IPS DF 6.9 (cell line): ENCODE measurements at places on chromosomes 3 and 15.

DNA sequence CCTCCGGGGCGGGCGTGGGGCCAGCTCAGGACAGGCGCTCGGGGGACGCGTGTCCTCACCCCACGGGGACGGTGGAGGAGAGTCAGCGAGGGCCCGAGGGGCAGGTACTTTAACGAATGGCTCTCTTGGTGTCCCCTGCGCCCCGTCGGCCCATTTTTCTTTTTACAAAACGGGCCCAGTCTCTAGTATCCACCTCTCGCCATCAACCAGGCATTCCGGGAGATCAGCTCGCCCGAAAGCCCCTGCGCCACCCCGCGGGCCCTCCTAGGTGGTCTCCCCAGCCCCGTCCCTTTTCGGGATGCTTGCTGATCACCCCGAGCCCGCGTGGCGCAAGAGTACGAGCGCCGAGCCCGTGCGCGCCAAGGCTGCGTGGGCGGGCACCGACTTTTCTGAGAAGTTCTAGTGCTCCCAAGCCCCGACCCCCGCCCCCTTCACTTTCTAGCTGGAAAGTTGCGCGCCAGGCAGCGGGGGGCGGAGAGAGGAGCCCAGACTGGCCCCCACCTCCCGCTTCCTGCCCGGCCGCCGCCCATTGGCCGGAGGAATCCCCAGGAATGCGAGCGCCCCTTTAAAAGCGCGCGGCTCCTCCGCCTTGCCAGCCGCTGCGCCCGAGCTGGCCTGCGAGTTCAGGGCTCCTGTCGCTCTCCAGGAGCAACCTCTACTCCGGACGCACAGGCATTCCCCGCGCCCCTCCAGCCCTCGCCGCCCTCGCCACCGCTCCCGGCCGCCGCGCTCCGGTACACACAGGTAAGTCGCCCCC lies at the start of gene THBS1:
Gene THBS1, plus strand, starts transcription at position 595 of the 757 bp plus-strand sequence. CDS start 779 bp downstream, outside the sequence.
- DNase-seq: peak; percentile 75

DNA sequence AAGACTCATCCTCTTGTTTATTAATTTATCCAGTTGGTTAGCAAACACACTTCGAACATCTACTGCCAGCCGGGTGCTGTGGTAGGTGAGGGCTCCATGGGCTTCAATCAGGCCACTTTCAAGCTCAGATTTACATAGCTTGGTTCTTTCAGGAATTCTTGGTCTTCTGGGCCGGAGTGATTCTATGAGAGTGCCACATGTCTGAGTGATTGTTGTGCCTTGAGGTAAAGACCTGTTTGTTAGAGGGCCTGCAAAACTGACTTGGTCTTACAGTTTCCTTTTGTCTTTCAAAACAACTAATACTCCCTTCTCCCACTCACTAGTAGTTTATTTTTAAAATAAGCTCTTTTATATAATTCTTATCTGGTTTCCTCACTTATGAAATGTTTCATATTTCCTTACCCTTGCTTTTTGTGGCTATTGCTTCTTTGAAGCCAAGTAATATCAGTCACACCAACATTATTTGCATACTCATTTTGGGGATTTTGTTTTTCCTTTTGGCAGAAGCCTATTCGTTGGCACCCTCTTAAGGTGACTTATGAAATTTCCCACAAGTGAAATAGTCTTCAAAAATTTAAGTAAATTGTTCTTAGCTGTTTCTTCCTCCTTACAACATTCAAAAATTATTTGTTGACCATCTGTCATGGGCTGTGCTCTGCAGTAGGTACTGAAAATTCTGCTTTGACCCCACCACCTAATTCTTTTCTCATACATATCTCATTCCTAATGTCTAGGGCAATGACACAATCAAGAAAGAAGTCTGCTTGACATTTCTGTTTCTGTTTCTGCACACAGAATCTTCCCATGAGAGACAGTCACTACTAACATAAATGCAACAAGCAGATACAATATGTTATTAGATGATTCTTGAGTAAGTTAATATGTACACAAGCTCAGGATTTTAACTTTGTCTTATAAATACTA lies 120.2 kb downstream of the LRRC28 start:
- no peak for DNase-seq

GRCh38 chr3:189233225-189233858 lies 61.6 kb downstream of the TPRG1 start:
- peak; percentile 31 for DNase-seq

DNA sequence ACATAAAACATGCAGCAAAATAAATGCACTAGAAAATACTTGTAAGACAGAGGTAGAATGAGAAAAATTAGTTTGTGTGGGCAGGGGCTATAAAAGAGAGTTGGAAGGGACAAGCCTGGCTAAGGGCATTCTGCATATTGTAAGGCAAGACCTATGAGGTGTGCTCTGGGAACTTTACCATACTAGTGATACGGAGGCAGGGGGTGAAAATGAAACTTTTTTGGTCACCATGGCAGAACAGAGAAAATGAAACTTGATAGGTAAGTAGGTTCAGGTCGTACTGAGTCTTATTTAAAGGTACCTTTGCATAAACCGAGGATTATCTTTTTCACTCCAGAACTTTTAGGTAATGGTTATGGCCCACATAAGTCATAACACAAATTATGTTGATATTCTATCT lies 74.7 kb upstream of the ACKR4 start:
- no peak for DNase-seq

DNA sequence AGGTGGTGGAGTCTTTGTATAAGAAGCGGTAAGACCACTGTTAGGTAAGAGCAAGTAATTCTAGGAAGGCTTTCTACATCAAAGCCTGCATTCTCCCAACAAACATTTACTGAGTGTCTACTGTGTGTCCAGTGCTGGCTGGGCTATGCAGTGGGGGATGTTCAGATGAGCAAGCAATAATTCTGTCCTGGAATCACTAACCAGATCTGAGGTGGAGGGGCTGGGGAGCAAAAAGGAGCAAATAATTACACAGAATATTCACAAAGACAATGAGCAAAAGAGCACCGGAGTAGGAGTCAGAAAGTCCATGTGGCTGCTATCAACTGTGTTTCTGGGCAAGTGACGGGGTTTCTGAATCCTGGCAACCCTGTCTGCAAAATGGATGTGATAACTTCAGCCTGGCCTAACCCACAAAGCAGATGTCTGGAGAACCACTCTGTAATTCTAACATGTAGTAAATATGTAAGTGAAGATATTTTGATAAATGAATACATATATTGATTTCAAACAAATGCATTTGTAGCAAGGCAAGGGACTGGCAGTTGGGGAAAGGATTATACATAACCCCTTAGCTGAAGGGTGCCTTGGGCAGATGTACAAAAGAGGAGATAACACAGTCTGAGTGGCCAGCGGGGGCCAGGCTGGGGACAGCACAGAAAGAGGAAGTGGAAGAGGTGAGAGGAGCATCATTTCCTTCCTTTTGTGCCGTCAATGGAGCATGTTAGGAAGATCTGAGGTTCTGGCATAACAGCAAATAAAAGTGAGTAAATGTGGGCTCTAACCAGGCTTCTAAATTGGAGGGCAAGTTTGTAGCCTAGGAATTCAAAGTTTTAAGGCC lies 28.8 kb downstream of the CYP8B1 start:
- no peak for DNase-seq

GRCh38 chr15:50251638-50252182 lies 13.8 kb downstream of the HDC start:
- DNase-seq: no peak

DNA sequence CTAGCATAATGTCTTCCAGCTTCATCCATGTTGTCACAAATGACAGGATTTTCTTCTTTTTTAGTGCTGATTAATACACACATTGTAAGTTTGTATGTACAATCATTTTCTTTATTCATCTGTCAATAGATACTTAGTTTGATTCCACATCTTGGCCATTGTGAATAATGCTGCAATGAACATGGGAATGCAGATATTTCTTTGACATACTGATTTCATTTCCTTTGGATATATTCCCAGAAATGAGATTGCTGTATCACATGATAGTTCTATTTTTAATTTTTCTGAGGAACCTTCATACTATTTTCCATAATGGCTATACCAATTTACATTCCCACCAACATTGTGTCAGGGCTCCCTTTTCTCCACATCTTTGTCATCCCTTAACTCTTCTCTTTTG lies 117.9 kb downstream of the MEIS2 start:
- DNase-seq: no peak

GRCh38 chr3:89690646-89691045 lies 583.2 kb downstream of the EPHA3 start:
- DNase-seq: no peak

- DNase-seq: no peak
Observed at GRCh38 chr3:124168271-124168670, 176.3 kb upstream of the ROPN1 start.

- DNase-seq: no peak
Observed at GRCh38 chr15:45674677-45675076, 39.8 kb downstream of the SQOR start.

DNA sequence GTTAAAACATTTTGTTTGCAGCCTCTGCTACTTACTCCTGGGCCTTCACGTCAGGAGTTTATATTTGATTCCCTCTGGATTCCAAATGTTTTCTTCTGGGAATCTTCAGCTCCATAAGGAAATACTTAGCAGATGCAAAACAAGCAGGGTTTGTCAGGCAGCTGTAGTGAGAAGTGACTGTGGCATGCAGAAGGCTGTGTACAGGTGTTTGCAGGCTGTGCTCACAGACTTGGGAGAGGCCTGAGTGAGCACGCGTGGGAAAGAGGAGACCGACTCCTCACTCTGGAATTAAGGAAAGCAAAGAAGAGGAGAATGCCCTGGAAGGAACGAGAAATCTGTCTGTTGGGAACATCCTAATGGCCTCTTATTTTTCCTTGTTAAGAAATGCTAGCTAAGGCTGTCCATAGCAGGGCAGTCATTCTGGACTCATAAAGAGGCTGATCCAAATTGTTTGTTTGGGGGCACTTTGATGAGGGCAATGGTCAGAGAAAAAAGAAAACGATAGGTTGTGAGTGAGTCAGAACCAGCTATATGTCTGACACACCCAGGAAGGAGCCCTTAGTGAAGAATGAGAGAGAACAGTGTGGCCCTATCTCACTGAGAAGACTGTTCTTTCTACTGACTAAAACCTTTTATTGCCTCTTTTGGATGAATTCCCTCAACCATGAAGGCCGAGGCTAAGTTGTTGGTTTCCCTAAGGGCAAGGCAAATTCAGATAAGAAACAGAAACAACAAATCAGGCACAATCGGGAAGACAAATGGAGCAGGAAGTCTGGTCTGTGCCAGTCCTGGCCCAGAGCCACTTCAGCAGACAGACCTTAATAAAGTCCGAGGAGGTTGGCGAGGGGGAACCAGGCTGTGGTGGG lies 82.6 kb downstream of the TGFBR2 start:
- no peak for DNase-seq

GRCh38 chr3:69273896-69274295 lies 112.0 kb downstream of the FRMD4B start:
- DNase-seq: no peak

GRCh38 chr3:122102191-122102935 lies 47.2 kb downstream of the CD86 start:
- DNase-seq: no peak

GRCh38 chr3:18058666-18059065 lies 316.2 kb upstream of the TBC1D5 start:
- DNase-seq: no peak

DNA sequence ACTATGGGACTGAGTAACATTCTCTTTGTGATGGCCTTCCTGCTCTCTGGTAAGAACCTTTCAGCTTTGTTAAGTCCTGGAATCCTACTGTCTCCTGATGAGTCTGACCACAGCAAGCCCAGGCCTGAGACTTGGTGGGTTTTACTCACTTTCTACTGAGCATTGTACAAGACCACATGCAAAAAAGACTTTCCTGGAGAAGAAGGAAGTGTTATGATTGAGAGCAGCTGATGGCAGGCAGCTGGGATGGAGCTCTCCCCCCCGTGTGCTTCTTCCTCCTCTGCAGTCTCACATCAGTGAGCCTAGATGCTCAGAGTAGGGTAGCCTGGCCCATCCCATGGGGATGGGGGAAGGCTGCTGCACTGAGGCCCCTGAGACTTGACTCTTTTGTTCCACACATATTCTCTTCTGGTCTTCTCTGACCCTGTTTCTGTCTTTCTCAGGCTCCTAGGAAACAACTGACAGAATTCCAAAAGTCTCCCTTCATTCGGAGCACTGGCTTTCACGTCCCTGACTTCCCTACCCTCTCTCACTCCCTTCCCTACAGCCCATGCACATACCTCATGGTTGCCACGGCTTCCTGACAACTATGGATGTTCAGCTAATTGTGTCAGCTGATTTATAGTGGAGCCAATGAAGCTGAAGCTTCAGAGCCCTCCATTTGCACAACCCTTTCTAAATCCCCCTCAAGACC lies 36.6 kb downstream of the CD86 start:
- no peak for DNase-seq

DNA sequence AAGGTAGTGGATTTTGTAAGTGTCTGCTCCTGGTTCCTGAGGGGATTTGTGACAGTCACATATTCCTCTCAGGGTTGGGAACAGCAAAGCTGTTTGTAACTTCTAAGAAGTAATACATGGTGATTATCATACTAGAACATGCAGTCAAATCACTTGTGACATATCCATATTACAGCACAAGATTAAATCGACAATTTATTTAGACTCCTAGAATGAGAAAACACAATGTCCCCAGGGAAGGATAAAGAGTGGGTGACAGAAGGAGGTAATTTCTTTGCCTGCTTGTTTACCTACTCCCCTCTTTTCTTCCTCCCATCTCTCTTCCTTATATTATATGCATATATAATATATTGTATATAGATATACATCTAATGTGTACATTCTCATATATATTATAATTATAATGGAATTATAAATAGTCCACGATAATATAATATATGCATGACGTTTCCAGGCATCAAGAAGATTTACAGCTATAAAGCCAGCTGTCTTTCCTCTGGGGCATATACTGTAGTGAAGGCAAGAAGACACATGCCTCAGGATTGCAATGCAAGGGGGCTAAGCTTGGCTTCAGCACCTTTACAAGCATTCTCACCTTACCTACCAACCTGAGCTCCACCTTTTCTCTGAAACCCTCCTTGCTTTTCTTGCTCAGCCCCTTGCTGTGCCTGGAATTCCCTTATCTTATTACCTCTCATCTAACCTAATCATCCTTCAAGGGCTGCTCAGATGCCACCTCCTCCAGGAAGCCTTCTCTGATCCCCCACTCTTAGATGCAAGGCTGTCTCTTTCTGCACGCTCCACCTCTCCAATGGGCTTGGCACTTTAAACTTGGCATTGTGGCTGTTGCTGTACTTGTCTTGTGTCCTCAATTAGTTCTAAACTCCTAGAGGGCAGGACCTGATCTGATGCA lies 73.1 kb upstream of the PIAS1 start:
- DNase-seq: no peak

- DNase-seq: no peak
Observed at GRCh38 chr3:169110633-169111032, 552.9 kb downstream of the MECOM start.

GRCh38 chr3:116263842-116264545 lies 181.3 kb downstream of the LSAMP start:
- DNase-seq: no peak

- no peak for DNase-seq
Observed at GRCh38 chr15:65525622-65526021, 4.6 kb upstream of the HACD3 start.
